ENCODE measurements at places on chromosomes 6 and 20.

DNA sequence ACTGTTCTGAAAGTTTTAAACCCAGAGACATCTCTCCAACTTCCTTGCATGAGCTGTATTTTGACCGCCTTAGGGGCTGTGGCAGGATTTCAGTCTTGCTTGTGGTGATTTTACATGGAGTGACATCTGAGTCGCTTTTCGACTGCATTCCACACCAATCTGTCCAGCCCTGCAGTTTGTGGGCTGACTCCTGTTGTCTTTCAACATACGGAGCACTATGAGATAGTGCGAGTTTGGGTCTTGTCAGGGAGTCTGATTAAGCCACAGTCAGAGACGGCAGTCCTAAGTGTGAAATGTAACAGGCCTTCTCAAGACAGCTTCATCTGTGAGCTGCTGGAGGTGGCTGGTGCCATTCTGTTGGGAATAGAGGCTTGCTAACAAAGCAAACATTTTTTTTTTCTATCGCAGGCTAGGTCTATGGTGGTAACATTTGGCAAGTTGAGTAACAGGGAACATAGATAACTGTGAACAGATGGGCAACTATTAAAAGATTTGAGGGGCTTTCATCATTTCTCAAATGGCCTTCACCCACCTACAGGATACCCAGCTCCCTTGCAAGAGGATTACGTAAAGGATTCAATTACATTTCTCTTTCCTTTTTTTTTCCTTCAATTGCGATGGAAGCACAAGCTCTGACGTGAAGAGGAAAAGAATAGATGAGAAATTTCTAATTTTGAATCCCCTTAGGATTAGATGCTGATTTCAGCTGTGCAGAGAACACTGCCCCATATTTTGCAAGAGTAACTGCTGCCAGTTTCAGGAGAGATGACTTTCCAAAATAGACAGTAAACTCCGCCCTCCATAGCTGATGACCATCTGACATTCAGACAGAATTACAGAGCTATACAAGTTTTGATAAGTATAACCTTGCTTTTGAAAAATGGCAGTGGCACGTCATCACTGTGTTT lies 25.1 kb downstream of the CAP2 start:
- no peak for DNase-seq

- DNase-seq = no peak
Measured at GRCh38 chr6:168999392-168999791, 254.3 kb downstream of the THBS2 start.

DNA sequence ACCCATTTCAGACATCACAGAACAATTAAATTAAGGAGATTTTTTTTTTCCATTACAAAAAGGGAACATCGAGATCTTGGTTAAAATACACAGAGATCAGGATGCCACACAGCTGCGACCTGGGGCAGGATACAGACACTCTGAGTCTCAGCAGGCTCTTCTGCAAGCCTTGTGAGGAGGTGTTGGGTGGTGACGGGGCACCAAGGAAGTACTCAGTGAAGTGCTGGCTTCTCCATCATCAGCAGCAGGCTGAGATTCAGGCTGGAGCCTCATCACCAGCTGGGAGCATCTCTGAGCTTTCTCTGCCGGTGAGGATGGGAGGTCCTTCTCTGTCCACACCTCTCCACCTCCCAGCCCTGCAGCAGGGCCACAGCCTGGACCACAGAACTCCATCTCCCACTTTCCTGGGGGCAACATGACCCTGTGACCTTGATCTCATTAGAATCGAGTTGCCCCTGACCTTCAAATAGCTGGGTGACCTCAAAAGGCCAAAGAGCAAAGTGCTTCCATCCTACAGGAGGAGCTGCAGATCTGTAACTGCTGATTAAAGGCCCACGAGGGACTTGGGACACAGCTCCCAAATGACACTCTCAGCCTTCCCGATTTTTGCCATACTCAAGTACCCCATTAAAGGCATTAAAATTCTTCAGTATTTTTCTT lies 16.0 kb downstream of the PMEPA1 start:
- no peak for DNase-seq

- DNase-seq = no peak
Measured at GRCh38 chr20:35690265-35690664, 8.9 kb downstream of the NFS1 start.

GRCh38 chr20:51826372-51826771 lies 24.1 kb upstream of the SALL4 start:
- DNase-seq = no peak

GRCh38 chr6:25630508-25631278 lies 21.3 kb upstream of the SCGN start:
- DNase-seq = no peak

- no peak for DNase-seq
Measured at GRCh38 chr6:13635948-13636658, 21.0 kb downstream of the NOL7 start.

GRCh38 chr20:53104884-53105283 lies 132.7 kb downstream of the TSHZ2 start:
- no peak for DNase-seq
